HT-29 (cell line): ENCODE measurements at places on chromosomes 6 and 20. TPM values are rescaled to one million over a fixed set of nuclear protein-coding genes. Genes with fewer than 3 reads are reported as not detected.

TDP2 gene
- total RNA-seq: 13.3 and 14.4 TPM in 2 replicates

ZNF165 gene
- total RNA-seq: 4.4 and 5.2 TPM in 2 replicates

AKAP12 gene
- 0.46 and 1.4 TPM in 2 replicates for total RNA-seq

SLC22A7 gene
- not detected in 2 replicates for total RNA-seq

SDC4 gene
- total RNA-seq: 79.1 and 90.1 TPM in 2 replicates

HSPA1L gene
- total RNA-seq: 0.64 and 1.3 TPM in 2 replicates

FAM209A gene
- total RNA-seq: 0.13 and 0.83 TPM in 2 replicates

OR2H1 gene
- not detected in 2 replicates for total RNA-seq

HTR1B gene
- not detected in 2 replicates for total RNA-seq

NT5E gene
- 57.4 and 74.7 TPM in 2 replicates for total RNA-seq

TP53TG5 gene
- total RNA-seq: 0.23 and 1.6 TPM in 2 replicates

ZC2HC1B gene
- total RNA-seq: not detected in 2 replicates

BYSL gene
- 40.7 and 53.9 TPM in 2 replicates for total RNA-seq

SNRPB2 gene
- total RNA-seq: 16.8 and 19.2 TPM in 2 replicates

BPI gene
- not detected in 2 replicates for total RNA-seq

DNA sequence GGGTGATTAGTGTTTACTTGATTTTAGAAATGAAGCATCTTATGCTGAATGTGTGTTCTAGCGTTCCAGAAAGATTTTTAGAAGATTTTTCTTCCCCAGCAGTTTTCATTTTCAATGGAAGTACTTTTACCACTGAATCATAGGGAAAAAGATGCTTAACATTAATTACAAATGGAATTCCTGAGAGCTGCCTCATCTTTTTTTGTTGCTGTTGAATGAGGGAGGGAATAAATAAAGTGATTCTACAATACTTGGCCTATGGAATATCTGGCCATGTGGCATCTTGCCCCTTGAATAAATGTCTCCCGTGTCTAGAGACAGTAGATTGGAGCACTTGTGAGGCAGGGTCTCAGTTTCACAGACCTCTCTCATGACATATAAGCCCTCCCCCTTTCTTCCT is 44.1 kb upstream of the SLC22A1 start:
- DNase-seq: no peak

DNA sequence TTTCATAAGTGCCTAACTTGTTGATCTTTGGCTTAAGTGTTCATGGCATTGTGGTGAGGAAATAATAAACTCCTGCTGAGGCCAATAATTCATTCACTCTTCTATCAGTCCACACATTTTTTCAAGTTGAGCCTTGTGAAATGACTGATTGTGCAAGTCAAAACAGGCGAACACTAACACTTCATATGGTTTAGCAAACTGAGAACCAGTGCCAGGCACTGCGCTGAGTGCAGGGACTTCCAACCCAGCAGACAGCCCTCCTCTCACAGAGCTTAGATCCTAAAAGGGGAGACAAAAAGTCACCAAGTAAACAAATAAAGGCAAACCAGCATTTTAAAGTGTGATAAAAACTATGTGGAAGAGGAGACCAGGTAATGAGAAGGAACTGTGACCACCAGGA is 435.0 kb downstream of the PTPRT start:
- no peak for DNase-seq

- DNase-seq: no peak
These were observed 8.5 kb downstream of the LRRC1 start for GRCh38 chr6:53803081-53803860.

DNA sequence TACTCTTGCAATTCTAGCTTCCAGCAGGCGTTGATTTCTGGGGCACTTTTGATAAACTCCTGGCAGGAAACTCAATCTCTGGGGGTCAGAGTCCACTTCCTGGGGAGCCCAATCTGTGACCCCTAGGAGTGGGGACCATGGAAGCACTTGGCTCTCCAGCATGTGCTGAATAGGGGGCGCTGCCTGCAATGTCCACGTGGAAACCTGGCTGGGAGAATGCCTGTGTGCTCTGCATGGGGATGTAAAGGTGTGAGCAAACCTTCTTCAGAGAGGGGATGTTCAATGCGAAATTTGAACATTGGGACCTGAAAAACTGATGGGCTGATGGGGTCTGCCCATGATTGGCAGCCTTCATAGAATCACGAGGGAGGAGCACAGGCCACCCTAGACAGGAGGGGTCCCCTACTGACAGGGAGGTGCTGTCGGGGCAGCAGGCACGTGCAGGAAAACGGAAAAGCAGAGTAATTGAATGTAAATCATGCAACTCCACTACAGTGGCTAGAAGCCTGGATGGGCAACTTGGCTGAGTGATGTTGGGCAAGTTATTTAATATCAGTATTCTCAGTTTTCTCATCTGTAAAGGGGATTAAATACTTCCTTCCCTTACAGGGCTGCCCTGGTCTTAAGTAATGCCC is 47.8 kb downstream of the CEP43 start:
- no peak for DNase-seq

- DNase-seq: no peak
These were observed 60.7 kb upstream of the LTV1 start for GRCh38 chr6:143782481-143782880.

- DNase-seq: no peak
These were observed 266.0 kb upstream of the SOX4 start for GRCh38 chr6:21327326-21328112.

DNA sequence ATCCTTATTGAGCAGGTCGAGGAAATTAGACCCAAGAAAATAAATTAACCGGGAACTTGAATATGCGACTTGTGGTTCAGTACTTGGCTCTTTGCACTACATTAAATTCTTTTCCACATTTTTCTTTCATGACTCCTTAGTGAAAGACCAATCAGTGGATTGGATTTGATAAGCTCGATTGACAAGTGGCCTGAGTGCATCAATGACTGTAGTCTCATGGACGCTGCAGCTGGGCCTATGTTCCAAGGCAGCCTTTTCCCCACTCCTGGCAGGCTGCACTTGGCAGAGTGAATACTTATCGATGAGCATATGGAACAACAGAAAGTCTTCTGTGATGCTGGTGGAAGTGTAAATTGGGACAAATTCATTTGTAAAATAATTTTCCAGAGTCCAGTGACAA is 210.8 kb upstream of the EXOC2 start:
- DNase-seq: no peak

DNA sequence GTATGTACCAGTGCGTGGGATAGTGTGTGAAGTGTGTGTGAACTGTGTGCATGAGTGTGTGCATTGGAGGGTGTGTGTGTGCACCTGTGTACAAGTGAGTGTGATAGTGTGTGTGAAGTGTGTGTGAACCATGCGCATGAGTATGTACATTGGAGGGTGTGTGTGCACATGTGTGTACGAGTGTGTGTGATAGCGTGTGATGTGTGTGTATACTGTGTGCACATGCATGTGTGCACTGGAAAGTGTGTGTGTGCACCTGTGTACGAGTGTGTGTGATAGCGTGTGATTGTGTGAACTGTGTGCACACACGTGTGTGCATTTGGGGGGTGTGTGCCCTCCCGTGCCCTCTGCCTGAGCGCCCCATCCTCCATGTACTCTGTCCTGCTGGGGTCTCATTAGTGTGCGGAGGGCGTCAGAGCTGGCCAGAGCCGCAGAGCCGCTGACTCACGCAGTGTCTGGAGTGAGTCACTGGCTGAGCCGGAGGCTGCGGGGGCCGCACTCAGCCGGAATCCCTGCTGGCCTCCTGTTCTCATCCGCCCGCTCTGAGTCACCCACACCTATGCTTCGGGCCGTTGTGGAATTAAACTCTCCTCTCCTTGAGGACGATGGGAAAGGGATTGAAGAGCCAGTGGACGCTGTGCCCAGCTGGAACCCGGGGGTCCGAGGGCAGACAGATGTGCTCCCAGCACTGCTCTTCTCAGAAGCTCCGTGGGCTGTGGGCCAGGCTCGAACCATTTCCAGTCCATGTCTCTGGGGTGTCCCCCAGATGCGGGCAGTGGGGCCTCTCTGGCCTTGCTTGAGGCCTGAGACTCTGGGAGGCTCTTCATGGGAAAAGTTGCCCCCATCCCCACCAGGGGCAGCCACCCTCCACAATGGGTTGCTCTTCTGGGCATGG is 27.3 kb upstream of the STX16 start:
- peak; percentile 74 for DNase-seq

- DNase-seq: no peak
These were observed 122.7 kb downstream of the TMEM242 start for GRCh38 chr6:157200611-157201010.

- peak; percentile 95 for DNase-seq
These were observed 33.9 kb downstream of the EDN1 start for GRCh38 chr6:12324099-12324498.

- no peak for DNase-seq
These were observed 11.0 kb upstream of the CFAP206 start for GRCh38 chr6:87396595-87397392.

DNA sequence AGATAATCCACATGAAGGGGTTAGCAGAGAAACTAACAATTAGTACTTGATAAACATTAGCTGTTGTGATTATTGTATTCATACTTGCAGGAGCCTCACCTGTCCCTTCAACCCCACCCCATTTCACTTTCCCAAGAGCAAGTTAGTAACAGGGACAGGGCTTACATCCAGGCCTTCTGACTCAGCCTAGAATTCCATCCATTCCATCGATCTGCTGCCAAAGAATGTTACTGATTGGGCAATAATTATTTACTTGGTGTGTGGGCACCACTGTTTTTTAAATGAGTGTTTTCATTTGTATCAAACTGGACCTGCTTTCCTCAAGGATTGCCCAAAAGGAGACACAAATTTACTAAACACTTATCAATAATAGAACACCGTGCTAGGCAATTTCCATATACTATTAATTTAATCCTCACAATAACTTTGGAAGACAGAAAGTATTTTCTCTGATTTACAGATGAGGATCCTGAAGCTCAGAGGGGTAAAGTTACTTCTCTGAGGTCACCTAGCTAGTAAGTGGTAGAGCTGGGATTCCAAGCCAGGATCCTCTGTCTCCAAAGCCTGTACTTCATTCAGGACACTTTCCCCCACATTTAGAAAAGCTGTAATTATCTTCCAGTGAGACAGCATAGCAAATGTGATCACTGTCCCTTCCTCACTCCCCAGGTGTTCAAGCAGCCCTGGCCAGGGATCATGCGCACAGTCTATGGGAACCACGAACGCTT is 32.8 kb downstream of the GSS start:
- peak; percentile 51 for DNase-seq

- no peak for DNase-seq
These were observed 111.6 kb upstream of the PLN start for GRCh38 chr6:118436482-118436881.

DNA sequence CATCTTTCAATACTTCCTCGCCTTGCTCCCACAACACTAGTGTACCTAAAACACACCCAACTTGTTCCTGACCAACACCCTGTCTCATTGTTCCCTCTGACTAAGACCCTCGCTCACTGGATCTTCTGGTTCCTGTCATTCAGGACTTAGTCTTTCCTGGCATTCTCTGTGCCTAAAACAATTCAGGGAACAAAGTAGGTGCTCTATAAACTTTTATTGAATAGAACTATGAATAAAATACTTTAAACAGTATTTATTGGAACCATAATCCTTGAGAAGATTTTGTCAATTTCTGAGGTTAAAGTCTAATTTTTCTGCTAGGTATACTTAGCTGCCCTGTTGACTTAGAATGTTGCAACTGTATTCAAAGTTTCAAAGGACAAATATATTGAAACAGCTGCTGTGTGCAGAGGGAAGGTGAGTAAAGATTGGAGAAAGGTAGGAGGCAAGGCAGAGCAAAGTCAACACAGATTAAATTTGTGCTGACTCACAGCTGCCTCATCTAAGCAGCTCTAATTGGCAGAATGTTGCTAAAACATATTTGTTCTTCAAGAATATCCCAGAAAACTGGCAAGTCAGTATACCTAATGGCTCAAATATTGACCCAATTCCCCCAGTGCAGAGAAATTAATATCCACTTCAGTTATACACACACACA is 37.6 kb downstream of the GSTA2 start:
- DNase-seq: peak; percentile 75

DNA sequence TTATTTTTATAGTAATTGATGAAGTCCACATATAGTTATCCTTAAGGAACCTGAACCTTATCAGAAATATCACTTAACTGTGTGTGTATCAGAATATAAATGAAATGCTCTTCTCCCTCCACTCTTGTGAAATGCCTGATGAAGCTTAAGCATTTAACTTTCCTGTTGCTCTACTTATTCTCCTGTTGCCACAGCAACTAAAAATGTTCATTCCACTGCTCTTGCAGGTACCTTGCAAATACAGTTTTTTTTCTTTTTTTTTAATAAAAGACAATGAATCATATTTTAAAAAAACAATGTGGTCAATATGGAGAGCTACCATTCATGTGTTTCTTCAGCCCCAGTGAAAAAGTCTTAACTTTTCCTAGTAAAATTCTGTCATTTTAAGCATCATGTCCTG is 210.3 kb downstream of the RFPL4B start:
- no peak for DNase-seq

DNA sequence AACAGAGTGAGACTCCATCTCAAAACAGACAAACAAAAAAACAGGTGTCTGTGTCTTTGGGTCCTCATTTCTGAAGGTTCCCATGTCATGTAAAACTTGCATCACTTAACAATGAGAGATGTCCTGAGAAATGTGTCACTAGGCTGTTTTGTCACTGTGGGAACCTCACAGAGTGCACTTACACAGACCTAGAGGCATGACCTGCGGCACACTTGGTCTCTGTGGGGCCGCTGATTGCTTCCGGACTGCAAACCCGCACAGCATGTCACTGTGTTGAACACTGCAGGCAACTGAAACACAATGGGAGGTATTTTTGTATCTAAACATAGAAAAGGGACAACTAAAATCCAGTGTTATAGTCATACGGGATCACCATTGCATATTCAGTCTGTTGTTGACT is 42.3 kb upstream of the TMEM181 start:
- no peak for DNase-seq

GRCh38 chr20:59005523-59006166 is 1.4 kb downstream of the CTSZ start:
- DNase-seq: peak; percentile 44

- no peak for DNase-seq
These were observed 263.0 kb downstream of the EYA4 start for GRCh38 chr6:133504158-133504557.

DNA sequence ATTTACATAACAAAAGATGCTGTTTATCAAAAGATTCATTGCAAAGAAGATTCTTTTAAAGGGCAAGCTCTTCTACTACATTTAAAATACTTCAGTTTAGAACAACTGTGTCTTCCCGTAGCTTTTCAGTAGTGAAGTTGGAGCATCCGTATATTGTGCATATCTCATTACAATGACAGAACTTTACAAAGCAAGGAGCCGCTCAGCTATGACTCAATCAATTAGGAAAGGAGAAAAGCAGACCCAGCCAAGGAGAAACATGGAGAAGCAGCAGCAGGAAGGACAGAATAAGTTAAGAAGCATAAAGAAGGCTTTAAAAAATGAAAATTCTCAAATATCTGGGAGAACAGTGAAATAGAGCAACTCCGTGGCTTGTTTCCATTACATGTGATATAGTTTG is 132.6 kb upstream of the SMLR1 start:
- DNase-seq: no peak

- no peak for DNase-seq
These were observed 628.0 kb downstream of the KIF16B start for GRCh38 chr20:15945289-15945688.

- no peak for DNase-seq
These were observed at the start of gene COL19A1 for GRCh38 chr6:69866351-69866769. Gene COL19A1 (plus strand): TSS chr6:69866556. CDS start chr6:69879568, 13,012 bp downstream.

DNA sequence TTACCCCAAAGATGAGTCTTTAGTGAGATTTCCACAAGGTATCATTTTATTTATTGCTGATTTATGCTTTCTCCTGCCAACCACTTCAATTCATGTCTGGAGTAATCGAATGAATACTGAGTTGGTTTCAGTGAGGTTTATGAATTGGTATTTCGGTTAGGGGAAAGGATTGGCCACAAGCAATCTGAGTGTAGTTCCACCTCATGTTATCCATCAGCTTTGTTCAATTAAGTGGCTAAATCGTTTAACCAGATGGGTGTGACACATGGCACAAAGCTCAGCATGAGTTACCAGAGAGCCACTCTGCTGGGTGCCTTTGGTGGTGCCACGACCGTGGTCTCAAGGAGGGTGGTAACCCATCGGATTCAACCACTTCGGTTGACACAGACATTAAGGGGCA is 148.2 kb downstream of the FNDC1 start:
- DNase-seq: no peak
